ENCODE measurements at places on chromosomes 3 and 15.

DNA sequence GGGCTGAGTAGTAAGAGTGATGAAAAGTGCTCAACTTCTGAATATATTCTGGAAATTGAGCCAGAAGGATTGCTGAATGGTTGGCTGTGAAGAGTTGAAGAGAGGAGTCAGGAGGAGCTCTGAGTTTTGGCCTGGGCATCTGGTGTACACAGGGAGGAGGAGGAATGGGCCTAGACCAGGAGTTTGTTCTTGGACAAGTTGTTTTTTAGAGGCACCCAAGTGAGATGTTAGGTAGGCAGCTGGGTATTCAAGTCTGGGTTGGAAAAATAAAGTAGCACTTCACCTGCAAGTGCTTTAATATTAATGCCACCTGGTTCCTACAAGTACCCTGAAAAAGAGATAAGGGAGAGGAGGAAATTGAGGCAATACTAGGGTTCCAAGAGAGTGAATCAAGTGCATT is 14.7 kb downstream of the BSN start:
- DNase-seq, result no peak

DNA sequence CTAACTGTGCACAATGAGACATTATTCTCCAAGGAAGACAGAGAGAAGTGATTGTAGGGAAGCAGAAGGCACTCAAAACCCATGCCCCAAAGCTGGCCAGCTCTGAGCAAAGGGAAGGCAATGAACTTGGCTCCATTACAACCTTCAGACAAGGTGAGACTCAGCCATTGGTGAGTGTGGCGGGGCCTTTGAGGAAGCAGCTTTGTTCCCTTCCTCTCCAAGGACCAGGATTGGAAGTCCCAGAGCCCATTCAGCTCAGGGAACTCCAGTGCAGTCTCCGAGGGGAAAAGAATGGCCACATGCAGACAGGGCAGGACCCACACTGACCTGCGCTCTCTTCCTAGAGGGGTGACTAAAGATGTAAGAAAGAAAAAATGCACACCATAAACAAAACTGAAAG is 23.1 kb downstream of the HEG1 start:
- DNase-seq, result peak; percentile 53

DNA sequence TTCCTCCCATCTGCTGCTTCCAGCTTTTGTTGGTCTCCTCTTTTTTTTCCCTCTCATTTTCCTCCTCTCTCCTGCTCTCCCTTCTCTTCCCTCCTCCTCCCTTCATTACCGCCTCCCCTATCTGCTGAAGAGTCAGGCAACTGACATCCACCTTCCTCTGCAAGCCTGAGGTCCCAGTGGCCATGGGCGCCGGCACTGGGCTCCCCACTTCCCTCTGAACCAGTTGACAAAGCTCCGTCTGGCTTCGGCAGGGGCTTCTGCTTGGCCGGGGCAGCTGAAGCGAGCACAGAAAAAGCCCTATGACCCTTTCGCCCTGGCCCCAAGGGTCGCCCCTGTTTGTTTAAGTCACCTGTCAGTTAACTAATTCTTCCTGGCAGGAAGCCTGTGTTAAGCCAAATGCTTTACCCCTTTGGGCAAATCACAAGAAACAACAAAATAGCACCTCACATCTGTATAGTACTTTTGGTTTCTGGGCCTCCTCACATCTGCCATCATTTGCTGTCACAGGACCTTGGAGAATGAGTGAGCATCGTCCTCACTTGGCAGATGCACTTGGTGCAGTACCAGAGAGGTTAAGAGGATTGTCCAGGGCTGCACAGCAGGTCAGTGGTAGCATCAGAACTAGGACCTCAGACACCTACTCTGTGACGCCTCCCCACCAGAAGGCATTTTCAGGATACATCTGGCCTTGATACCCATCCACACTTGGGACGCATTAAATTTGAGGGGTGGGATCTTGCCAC is 27.7 kb downstream of the ITGA11 start:
- no peak for DNase-seq

DNA sequence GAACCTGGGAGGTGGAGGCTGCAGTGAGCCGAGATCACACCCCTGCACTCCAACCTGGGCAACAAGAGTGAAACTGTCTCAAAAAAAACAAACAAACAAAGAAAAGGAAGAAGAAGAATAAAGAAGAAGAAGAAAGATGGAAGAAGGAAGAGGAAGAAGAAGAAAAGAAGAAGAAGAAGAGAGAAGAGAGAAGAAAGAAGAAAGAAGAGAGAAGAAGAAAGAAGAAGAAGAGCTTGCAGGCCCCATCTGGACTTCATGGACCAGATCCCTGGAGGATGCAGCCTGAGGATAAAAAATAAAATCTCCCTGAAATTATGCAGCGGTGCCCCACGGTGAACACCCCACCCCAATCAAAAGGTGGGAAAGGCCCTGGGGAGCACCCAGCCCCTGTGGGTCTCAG is 8.8 kb upstream of the MESP1 start:
- no peak for DNase-seq

GRCh38 chr3:46378426-46378942 is 7.7 kb downstream of the CCR5 start:
- no peak for DNase-seq

GRCh38 chr15:85620690-85621049 is 174.1 kb downstream of the KLHL25 start:
- DNase-seq, result peak; percentile 73

DNA sequence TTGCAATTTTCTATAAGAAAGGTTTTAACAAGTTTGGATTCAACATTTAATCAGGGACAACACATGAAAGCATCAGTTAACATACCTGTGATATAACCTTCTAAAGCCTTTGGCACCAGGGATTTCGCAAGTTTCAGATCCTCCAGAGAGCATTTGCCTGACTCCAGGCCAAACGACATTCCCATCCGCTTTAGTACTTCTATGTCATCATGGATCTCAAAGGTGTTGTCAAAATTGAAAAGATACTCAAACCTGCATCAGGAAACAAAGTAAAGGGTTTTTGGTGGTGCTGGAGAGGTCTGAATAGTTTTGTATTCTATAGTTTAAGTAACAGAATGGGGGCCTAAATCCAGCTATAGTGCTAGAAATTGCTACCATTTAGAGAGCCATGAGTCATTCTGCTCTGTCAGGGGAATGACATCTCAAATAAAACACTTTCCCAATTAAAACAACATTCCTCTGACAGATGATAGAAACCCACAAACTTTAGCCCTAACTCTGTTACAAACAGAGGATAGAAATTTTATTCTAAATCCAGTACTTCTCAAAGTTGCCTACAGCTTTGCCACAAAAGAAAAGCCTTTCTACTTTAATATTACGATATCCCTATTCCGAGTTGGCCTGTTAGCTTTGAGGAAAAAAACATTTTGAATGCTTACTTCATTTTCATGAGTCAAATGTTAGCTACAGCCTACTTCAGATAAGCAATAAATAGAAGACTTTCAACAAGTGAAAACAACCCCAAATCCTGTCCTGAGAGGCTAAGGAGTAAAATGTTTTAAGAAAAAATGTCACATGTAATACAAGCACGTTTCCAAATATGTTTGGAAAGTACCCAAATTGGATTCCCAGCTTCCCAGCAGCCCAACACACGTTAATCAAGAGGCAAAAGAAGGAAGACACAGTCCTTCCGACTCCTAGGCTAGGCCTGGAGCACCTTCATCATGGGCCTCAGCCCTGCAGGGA is 83.4 kb downstream of the ATP1B3 start:
- DNase-seq, result no peak
